Activated CD4-positive, alpha-beta memory T cell treated with anti-CD3 and anti-CD28 coated beads, Interleukin-2, amount 10 ng/mL, durations not matched to agents 7 days and 5 days (primary cell): ENCODE measurements at places on chromosomes 1 and 21.

DNA sequence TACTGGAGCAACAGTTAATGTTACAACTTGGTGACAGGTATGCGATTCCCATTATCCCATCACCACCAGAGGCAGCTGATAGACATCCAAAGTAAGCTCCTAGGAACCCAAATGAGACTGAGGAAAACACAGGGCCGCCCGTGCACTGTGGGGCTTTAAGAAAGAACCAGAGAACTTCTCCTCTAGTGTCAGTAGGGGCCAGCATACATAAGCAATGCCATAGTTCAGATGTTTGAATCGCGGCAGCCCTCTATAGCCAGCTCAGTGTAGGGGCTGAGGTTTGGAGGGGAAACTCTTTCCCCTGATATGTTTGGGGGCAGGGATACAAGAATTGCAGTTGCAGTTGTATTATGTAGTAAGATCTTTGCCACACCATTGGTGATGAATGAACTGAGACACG, 593.3 kb upstream of the NCAM2 start:
- no peak overlapping the region for H3K4me3 ChIP-seq
- no peak overlapping the region for H3K27ac ChIP-seq
- H3K4me1 ChIP-seq, result no peaks in the 10 kb centered on the region
- H3K27me3 ChIP-seq, result no peaks in the 10 kb centered on the region
- H3K36me3 ChIP-seq, result no peaks in the 10 kb centered on the region

DNA sequence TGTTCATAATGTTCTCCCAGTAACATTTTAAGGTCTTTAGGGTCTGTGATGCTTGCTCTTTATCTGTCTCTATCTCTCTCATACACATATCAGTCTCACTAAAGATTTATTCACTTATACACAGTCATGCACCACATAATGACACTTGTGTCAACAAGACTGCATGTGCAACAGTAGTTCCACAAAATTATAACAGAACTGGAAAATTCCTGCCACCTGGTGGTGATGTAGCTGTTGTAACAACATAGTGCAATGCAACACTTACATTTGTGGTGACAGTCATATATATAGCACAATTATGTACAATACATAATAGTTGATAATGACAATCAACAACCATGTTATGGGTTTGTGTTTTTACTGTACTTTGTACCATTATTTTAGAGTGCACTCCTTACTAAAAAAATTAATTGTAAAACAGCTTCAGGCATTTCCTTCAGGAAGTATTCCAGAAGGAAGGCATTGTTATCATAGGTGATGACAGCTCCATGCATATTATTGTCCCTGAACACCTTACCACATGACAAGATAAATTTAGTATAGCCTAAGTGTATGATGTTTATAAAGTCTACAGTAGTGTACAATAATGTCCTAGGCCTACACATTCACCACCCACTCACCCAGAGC, 8.1 kb downstream of the TDRD5 start:
- H3K27me3 ChIP-seq, result peaks cover 13% of the 10 kb centered on the region
- DNase-seq, result no peak
- no peak overlapping the region for H3K27ac ChIP-seq
- no peaks in the 10 kb centered on the region for H3K4me1 ChIP-seq

- H3K27me3 ChIP-seq, result peaks cover 2% of the 10 kb centered on the region
- no peak overlapping the region for H3K4me3 ChIP-seq
- no peak for DNase-seq
- H3K27ac ChIP-seq, result no peak overlapping the region
These were observed 226.0 kb downstream of the PBX1 start for GRCh38 chr1:164784960-164785359.

- no peaks in the 10 kb centered on the region for H3K4me1 ChIP-seq
- no peak overlapping the region for H3K27ac ChIP-seq
- no peaks in the 10 kb centered on the region for H3K27me3 ChIP-seq
- H3K36me3 ChIP-seq, result no peaks in the 10 kb centered on the region
- DNase-seq, result no peak
These were observed 172.8 kb downstream of the PTGER3 start for GRCh38 chr1:70874818-70875217.

DNA sequence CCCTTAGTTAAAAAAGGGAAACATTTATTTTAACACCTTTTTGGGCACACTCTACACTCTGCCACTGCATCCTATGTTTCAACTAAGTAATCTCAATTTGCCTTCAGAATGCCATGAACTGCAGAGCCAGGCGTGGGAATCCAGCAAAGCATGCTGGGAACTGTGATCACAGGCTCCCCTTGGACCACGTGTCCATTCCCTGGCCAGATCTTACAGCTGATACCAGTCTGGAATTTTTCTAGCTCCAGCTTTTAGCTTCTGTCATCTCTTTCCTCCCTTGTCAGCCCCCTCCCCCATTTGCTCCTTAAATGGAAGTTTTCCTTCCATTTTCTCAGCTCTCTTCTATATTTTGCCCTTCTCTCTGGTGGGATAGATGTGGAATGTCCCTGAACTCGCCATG, 29.4 kb downstream of the RCSD1 start:
- H3K27ac ChIP-seq, result no peak overlapping the region
- DNase-seq, result no peak
- H3K4me1 ChIP-seq, result peaks cover 55% of the 10 kb centered on the region
- H3K27me3 ChIP-seq, result no peaks in the 10 kb centered on the region
- H3K4me3 ChIP-seq, result no peak overlapping the region
- peaks cover 73% of the 10 kb centered on the region for H3K36me3 ChIP-seq

GRCh38 chr1:157505481-157506272, 46.6 kb downstream of the FCRL5 start:
- no peaks in the 10 kb centered on the region for H3K4me1 ChIP-seq
- no peak overlapping the region for H3K27ac ChIP-seq
- peak; percentile 31 for DNase-seq
- no peak overlapping the region for H3K4me3 ChIP-seq
- H3K27me3 ChIP-seq, result peaks cover 19% of the 10 kb centered on the region

DNA sequence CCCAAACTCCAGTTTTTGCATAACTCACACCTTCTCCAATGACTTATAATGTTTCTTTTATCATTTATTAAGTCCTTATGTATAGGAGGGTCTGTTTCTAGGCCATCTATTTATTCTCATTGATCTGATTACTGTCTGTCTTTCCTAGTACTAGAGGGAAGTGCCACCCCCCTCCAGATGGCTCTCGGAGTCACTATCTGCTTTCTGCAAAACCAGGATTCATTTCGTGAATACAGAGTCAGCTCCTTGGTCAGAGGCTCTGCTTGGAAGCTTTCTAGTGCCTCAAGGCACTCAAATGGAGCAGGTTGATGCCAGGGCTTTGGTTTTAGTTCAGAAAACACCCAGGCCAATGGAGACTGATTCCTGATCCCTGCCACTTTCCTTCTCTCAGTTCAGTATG, 102.3 kb upstream of the CD34 start:
- peaks cover 4% of the 10 kb centered on the region for H3K27me3 ChIP-seq
- H3K36me3 ChIP-seq, result no peaks in the 10 kb centered on the region
- no peak overlapping the region for H3K4me3 ChIP-seq
- H3K27ac ChIP-seq, result no peak overlapping the region
- no peak for DNase-seq
- H3K4me1 ChIP-seq, result no peaks in the 10 kb centered on the region

- DNase-seq, result no peak
- H3K4me1 ChIP-seq, result no peaks in the 10 kb centered on the region
- no peak overlapping the region for H3K27ac ChIP-seq
- no peaks in the 10 kb centered on the region for H3K27me3 ChIP-seq
- no peak overlapping the region for H3K4me3 ChIP-seq
These were observed 62.9 kb upstream of the SERBP1 start for GRCh38 chr1:67493148-67493547.

DNA sequence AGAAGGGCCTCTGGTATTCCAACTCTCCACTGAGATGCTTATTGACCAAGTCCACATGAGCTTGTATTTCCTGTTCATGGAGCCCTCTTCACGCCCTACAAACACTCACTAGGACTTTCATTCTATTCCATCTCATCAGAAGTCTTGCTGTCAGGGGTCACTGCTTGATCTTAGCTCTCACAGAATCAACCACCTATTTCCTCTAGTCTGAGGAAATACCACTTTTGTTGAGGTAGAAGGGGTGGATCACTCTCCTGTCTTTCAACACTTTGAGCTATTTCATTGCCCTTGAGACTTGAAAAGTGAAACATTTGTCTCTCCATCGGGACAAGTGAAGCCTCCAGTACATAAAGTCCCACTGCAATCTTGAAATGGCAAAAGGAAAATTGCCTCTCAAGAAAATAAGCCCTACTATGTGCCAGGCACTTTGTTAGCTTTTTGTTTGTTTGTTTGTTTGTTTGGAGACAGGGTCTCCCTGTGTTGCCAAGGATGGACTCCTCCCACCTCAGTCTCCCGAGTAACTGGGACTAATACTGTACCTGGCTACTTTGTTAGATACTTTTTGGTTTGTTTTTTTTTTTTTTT, 19.8 kb upstream of the FAM110D start:
- no peak for DNase-seq
- H3K27ac ChIP-seq, result no peak overlapping the region
- H3K36me3 ChIP-seq, result no peaks in the 10 kb centered on the region
- peaks cover 7% of the 10 kb centered on the region for H3K27me3 ChIP-seq
- peaks cover 10% of the 10 kb centered on the region for H3K4me1 ChIP-seq
- H3K4me3 ChIP-seq, result no peak overlapping the region
